ENCODE measurements at places on chromosomes 11 and 22.

- peak; percentile 67 for DNase-seq
Measured at GRCh38 chr11:68212421-68213134, 518 bp downstream of the KMT5B start.

- DNase-seq, result no peak
Measured at GRCh38 chr11:12727563-12728211, 53.5 kb downstream of the TEAD1 start.

- DNase-seq, result no peak
Measured at GRCh38 chr11:45215098-45215865, 68.8 kb downstream of the PRDM11 start.

GRCh38 chr11:59187035-59187434 lies 15.1 kb downstream of the DTX4 start:
- no peak for DNase-seq

DNA sequence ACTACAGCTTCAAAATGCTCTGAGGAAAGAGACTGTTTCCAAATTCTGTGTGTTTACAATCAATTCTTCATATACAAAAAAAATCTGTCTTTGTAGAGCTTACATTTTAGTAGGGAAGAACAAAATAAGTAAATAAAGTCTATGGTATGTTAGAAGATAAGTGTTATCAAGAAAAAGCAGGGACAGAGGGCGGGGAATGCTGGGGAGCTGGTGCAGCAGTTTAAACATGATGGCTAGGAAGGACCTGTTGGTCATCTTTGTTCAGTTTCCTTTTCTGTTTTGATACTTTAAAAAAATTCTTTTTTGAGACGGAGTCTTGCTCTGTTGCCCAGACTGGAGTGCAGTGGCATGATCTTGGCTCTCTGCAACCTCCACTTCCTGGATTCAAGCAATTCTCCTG lies 16.1 kb downstream of the TMEM25 start:
- no peak for DNase-seq

GRCh38 chr11:88555018-88555828 lies 217.7 kb upstream of the CTSC start:
- DNase-seq, result no peak

GRCh38 chr22:50529897-50530579 lies at the start of gene TYMP:
Gene TYMP (minus strand): TSS chr22:50530012. CDS start chr22:50529709, 303 bp downstream.
- DNase-seq, result peak; percentile 77

DNA sequence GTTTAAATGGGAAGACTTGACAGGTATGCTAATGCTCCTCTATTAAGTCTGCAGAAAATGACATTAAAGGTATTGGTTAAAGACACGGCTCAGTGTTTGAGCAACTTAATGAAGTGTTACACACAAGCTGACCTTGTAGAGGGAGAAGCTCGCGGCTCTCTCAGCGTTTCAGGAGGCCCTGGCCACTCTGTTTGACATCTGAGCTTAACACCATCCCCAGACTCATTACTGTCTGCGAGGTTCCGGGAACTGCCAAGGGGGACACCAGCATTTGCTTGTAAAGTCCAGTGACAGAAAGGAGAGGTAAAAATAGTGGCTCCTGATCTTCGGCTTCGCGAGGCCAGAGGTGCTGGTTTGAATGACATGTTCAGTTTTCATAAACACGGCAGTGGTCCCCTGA lies 540.7 kb upstream of the CADM1 start:
- no peak for DNase-seq

DNA sequence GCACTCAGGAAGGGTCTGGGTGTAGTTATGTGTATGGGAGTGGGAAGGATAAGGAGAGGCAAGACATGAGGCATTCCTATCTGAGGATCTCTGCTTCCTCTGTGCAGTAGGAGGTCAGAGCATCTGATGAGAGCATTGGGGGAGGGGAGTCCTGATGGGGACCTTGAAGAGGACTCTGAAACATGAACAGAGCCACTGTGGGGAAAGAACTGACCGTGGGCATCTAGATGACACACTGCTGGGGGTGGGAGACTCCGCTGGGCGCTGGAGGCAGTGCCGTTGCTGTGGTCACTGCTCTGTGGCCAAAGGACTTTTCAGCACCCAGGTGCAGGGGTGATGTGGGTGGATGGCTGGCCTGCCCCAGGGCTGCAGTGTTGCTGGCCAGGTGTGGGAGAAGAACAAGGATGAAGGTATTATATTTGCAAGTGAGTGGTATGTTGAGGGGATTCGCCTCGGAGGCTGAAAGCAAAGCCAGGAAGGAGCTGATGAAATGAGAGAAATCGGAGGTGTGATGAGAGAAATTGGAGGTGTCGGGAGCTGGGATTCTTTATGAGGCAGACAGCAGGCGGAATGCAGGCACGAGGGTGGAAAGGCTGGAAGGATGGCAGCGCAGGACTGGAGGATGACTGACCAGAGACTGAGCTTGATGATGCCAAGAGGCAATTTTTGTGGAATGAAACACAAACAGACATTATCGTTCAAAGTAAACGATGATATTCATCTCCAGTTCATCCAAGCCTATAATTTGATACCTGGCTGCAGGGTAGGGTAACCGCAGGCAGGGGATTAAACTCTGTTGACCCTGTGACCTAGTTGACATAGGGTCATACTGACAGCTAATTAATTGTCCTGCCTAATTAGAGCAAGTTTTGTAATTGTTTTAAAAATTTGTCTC lies 19.4 kb upstream of the TMPRSS4 start:
- DNase-seq, result no peak

- no peak for DNase-seq
Measured at GRCh38 chr11:119374632-119375336, 6.7 kb downstream of the USP2 start.

- no peak for DNase-seq
Measured at GRCh38 chr22:46977656-46978343, 215.3 kb downstream of the TBC1D22A start.

DNA sequence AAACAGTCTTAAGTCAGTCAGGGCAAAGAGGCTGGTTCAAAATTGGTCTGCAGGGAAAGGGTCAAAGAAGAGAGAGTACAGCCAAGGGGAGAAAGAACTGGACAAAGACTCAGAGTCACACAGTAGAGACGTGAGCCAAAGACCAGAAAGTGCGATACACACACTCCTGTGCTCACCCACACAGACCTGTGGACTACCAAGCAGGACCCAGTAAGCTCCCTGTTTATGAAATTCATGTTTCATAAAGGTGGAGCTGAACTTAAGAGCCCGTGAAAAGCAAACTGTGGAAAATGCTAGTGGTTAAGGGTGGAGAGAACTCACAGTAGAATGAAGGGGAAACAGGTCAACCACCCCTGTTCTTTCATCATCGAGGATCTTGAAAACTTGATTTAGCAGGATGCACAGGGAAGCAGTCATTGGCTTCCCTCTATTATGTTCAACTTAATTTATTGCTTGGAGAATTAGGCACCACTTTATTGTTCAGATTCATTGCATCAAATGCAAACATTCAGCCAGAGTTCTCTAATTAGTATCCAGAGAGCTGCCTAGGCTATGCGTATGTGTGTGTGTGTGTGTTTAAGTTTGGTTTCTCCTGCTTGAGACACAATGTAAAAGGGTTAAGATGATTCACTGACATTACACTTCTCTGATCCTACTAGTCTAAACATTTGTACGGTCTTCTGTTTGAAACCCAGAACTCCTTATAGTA lies 160.9 kb upstream of the MTMR2 start:
- DNase-seq, result no peak

- DNase-seq, result no peak
Measured at GRCh38 chr11:28366549-28367346, 258.6 kb downstream of the METTL15 start.

- DNase-seq, result no peak
Measured at GRCh38 chr11:113470233-113470632, 5.0 kb downstream of the DRD2 start.

Data from activated CD4-positive, alpha-beta T cell treated with anti-CD3 and anti-CD28 coated beads, Interleukin-2, amount 50 U/mL, for 48 hours (primary cell).